Epithelial cell of alveolus of lung (primary cell): ENCODE measurements at places on chromosomes 6 and 20. TPM values are rescaled to one million over a fixed set of nuclear protein-coding genes. Genes with fewer than 3 reads are reported as not detected.

RCAN2 gene
- total RNA-seq: 5.3 and 5.9 TPM in 2 replicates

KHDC1L gene
- not detected in 2 replicates for total RNA-seq

FUT9 gene
- total RNA-seq: not detected in 2 replicates

NCOA6 gene
- total RNA-seq: 7.0 and 17.9 TPM in 2 replicates

CRISP3 gene
- total RNA-seq: not detected in 2 replicates

BPIFB4 gene
- total RNA-seq: not detected in 2 replicates

SSTR4 gene
- not detected in 2 replicates for total RNA-seq

ULBP3 gene
- 4.7 and 6.5 TPM in 2 replicates for total RNA-seq

TREM1 gene
- 1.2 and 8.7 TPM in 2 replicates for total RNA-seq
